ENCODE measurements at places on chromosomes 4 and X.

- DNase-seq: no peak
Measured at GRCh38 chrX:120274958-120275357, 24.3 kb downstream of the ZBTB33 start.

GRCh38 chr4:14023896-14024295 lies 396.4 kb upstream of the BOD1L1 start:
- no peak for DNase-seq

DNA sequence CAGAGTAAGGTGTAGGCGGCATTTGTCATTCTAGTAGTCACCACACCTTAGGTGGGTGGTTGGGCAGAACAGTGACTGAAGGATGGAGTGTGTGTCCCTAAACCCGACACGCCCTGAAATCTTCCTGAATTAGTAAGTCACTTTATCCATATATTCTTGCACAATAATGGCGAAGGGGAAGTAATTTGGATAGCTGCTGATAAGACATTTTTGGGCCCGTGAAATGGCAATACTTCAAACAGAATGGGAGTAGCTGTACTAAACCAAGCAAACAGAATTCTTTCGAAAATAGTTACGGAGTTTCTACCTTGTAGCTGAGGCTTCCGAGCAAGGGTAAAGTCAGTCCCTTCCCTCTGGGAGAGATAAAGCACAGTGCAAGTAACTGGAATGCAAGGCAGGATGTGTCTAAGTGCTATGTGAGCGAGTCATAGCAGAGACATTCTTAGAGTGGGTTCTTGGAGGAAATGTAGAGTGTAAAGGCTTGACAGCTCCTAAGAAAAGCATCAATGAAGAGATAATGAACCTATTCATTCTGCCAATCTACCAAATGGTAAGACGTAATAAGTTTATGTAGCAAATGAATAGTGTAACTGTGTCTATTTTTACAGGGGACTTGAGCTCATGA lies 72.8 kb downstream of the CLCN5 start:
- DNase-seq: no peak

DNA sequence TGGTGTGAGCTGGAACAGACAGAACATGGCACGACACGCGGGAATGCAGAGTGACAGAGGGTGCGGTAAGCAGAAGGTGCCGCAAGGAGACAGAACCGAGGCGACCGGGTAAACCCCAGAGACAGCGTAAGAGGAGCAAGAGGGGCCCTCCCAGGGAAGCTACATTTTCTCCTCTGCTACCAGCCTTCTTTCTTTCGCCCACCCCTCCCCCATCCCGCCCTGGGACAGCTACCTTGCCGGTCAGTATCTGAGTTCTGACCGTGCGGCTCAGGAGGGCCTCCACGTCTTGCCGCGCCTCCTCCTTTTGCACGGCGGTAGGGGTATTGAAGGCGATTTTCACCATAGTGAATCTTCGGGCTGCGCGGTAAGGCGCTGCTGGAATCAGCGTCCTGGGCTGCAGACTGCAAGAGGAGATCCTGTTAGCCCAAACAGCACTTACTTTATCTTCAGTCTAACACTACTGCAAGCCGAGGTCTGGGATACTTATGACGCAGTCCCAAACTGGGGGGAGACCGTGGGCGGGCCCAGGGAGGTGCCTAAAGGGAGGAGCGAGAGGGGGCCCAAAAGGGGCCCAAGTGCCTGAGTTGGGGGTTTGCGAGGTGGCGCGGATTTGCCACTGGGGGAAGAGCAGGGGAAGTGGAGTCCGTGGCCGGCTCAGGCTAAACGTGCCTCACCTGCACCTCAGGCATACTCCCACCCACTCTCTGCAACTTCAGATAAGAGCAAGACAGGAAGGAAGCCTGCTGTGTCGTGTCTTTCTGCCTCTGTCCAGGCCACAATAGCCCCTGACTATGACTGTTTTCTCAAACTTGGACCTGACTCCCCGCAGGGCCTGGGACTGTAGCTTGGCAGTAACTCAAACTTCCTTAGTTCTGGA lies at the start of gene ITM2A:
Gene ITM2A (minus strand): TSS at position 462 of the 877 bp plus-strand sequence. CDS start 119 bp downstream, at position 343.
- peak; percentile 53 for DNase-seq

DNA sequence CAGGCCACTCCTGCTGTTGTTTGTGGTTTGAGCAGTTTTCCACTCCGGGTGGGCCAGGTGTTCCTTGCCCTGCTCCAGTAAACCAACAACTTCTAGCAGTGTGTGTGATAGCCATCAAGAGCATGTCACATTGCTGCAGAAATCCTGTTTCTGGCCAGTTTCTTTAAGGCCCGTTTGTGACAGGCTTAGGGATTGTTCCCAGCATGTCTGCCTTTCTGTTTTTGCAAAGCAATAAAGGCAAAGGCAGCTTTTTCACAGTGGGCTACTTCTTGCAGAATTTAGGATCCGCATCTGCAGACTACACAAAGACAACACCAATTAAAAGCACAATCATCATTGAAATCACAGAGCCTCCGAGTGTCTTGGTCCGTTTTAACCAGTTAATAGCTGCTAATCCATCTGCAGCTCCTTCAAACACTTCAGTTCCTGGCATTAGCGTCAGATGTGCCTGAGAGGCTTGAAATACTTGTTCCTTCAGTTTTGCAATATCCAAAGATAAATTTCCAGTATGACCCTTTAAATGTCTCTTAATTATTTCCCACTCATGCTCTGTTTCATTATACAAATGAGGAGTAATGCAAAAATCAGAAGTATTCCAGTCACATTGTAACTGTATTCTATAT lies 65.1 kb downstream of the ADAM29 start:
- DNase-seq: no peak

- DNase-seq: no peak
Measured at GRCh38 chr4:115279330-115279729, 165.9 kb upstream of the NDST4 start.

DNA sequence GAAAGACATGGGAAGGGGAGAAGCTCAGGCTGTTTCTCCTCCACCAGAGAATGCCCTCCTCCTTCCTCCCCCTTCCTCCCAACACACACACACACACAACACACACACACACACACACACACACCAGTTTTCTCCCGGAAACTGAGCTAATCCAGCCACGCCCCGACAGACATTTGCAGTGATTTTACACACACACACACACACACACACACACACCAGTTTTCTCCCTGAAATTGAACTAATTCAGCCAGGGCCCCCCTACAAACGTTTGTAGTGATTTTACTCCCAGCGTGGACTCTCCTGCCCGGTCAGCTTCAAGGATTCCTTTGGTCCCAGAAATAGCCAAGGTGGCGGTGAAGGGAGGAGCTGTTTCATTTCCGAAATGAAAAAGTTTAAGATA lies 32.9 kb upstream of the STX18 start:
- no peak for DNase-seq

DNA sequence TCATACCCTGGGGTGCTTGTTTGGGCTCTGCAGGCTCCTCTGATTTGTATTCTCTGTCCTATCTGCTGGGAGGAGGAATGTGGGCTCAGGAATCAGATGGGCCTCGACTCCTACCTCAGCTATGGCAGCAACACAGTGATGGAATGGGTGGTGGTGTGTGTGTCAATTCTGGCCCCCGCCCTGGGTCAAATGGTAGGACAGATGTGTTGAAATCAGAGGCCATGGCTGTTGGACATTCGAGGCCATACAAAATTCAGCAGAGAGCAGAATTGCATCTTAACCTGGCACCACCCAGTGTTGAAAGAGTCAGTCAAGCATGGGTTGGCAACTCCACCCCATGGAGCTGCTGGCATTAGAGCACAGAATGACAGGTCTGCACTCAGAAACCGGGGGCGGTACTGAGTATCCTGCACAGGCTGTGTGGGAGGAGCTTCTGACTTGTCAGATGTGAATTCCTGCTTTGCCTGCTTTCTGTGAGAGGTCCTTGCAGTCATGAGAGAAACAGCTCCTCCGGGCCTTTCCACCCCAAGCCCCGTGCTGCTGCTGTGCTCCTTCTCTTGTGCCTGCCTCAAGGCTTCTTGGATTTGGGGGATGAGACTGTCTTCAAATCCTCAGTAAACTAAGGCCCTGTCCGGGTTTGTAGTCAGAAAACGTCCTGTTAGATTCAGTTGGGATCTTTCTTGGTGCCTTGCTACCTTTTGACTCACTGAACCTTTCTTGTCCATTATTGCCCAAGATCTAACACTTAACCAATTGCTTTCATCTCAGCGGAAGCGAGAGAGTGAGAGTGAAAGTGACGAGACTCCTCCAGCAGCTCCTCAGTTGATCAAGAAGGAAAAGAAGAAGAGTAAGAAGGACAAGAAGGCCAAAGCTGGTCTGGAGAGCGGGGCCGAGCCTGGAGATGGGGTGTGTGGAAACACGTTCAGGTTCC lies 13.0 kb downstream of the DKC1 start:
- peak; percentile 22 for DNase-seq

GRCh38 chrX:21996872-21997455 lies 35.2 kb upstream of the PHEX start:
- no peak for DNase-seq

GRCh38 chr4:123555233-123555806 lies 158.7 kb downstream of the SPRY1 start:
- no peak for DNase-seq

- DNase-seq: peak; percentile 2
Measured at GRCh38 chrX:137194164-137194563, 160.4 kb upstream of the GPR101 start.

DNA sequence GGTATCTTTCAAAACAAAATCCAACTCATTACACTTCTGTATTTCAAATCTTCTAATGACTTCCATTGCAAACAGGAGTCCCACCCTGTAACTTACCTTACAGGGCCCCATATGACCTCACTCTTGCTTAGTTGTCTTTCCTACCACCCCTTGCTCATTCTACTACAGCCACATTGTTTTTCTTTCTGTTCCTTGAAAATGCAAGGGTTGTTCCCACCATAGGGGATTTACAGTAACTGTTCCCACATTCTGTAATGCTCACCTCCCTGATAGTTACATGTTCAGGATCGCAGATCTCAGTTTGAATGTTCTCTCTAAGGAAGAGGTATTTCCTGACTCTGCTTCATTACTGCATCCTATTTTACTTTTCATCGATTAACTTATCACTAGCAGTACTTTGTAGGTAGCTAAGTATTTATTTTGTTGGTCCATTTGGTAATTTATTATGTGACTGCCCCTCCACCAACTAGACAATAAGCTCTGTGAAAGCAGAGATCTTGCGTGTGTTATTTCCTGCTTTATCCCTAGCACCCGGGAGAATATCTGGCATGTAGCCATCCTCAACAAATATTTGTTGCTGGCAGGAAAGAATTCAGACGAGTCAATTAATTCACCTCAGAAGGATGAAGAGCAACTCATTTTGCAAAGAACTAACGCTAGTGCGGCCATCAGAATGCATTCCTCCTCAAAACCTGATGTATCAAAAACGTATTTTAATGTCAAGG lies 21.4 kb downstream of the MAOB start:
- DNase-seq: no peak

DNA sequence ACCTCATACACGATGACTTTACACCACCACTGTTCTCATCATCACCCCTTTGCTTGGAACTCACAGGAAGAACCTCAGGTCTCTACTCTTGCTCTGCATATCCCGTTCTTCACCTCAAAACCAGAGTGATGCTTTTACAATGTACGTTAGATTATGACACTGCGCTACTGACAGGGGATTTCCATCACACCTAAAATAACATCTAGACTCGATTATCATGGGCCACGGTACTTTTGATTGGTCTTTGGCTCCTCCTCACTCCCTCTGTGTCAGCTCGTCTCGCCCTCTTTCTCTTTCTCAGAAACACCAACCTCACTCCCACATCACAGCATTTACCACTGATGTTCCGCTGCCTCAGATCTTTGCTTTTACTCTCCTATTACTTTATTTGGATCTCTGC lies 172.4 kb downstream of the TLL1 start:
- no peak for DNase-seq

DNA sequence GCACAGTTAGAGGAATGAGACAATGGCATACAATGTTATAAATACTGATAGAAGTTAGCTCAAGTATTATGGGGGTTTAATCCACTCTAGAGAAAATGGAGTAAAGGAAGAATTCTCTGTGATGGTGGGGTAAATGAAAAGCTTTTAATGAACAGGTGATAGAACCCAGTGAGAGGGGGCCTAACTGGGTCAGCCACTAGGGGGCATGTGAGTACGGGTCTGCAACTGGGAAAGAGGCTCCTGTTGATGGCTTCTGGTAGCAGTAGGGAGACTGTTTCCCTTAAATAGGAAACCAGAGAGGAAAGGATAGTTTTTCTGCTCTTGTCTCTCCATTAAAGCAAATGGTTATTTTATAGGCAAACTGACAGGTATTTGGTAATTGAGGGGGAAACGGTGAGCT lies 132.8 kb upstream of the GPR101 start:
- DNase-seq: no peak

GRCh38 chrX:39452401-39452800 lies 645.4 kb downstream of the BCOR start:
- no peak for DNase-seq

DNA sequence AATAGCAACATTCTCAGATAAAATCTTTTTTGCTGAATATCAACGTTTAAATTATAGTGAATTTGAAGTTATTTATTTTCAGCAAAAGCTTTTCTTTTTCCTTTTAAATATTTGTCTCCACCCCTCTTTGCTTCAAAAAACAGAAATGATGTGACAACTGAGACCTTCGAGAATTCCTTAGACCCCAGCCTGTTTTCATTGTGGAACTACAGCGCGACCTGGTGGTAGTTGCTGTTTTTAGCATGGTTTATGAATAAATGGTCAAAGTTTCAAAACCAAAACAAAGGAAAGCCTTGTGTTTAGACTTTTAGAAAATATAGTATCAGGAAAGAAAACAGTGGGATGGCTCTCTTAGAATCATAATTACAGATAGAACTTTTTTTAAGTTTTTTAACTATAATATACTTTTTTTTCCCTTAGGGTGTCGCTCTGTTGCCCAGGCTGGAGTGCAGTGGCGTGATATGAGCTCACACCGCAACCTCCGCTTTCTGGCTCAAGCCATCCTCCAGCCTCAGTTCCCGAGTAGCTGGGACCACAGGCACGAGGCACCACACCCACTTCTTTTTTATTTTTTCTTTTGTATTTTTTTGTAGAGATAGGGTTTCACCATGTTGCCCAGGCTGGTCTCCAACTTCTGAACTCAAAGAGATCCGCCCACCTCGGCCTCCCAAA lies 26.8 kb upstream of the TMEM184C start:
- DNase-seq: peak; percentile 29

DNA sequence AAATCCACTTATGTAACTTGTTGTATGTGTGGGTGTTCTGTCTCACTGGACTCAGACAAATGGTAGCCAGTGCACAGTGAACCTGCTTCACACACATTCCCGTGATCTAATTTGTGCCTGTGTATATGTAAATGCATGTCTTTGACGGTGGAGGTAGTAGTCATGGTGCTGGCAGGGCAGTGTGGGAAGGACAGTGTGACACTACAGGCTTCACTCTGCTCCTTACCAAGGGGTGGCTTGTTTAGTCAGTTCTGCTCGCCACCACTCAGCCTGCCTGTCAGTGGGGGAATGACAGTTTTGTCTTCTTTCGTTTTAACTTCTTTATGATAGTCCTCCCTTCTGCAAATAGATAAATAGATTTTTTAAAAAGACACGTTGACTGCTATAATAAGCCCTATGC lies 17.7 kb upstream of the PAQR3 start:
- no peak for DNase-seq

- no peak for DNase-seq
Measured at GRCh38 chrX:19487520-19488200, 27.6 kb downstream of the MAP3K15 start.
